ENCODE measurements at places on chromosomes 4 and X.

DNA sequence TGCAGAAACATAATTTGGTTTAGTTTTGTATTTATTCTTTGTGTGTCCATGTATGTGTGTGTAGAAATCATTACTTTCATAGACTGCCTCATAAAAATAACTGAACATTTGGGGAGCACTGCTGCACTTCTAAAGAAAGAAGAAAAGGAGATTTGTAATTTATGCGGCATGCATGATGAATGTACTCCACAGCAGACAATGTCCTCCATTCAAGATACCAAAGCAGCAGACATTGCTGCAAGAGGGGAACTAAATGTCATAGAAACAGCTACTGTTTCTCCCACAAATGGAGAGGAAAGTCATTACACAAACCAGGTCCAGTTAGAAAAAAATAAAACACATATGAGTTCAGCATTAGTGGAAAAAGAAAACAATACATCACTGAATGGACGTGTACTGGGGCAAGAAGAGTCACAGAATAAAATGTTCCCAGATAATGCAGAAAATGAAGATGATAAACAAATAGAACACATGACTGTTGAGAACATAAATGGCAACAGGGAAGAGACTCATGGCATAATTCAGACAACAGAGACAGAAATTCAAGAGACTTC, 2.6 kb downstream of the DTHD1 start:
- DNase-seq, result no peak

DNA sequence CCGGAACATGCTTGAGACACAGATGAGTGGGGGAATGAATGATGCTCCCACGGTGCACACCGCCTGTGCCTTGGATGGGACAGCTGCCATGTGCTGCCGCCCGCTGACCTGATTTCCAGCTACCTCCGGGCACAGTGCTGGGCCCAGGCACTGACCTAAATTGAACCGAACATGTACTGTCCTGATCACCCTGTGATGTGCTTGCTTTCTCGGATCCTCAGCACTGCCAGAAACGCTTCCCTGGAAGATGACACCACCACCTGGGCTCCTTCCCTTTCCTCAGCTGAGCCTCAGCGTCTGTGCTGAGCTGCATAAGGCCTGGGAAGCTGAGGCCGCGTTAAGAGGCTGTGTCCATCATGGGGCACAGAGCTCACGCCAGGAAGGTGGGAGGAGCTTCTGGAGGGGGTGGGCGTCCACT, 39.3 kb upstream of the MXD4 start:
- no peak for DNase-seq

GRCh38 chr4:7031558-7032449, 11.4 kb upstream of the TADA2B start:
- no peak for DNase-seq

DNA sequence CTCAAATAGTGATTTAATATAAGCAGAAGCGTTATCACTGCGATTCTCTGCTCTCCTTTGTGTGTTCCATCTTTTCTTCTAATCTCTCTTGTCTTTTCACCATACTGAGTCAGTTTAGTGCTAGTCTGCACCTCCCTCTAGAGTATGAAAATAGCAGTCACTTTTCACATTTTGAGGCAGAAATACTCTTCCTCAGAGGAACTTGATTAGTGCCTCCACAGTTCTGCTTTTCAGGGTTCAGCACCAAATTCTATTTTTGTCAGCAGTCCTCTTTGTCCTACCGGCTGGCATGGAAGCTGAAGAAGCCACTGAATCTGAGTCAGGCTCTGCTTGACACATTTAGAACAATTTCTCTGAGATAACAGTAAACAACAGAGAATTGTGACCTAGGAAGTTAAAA, 49.7 kb upstream of the ANKRD17 start:
- DNase-seq, result no peak

GRCh38 chrX:103831803-103832544, at the start of gene RAB9B:
Gene RAB9B, minus strand, starts transcription at chrX:103832257. Its CDS starts 6,473 bp downstream, at chrX:103825784.
- DNase-seq, result no peak

DNA sequence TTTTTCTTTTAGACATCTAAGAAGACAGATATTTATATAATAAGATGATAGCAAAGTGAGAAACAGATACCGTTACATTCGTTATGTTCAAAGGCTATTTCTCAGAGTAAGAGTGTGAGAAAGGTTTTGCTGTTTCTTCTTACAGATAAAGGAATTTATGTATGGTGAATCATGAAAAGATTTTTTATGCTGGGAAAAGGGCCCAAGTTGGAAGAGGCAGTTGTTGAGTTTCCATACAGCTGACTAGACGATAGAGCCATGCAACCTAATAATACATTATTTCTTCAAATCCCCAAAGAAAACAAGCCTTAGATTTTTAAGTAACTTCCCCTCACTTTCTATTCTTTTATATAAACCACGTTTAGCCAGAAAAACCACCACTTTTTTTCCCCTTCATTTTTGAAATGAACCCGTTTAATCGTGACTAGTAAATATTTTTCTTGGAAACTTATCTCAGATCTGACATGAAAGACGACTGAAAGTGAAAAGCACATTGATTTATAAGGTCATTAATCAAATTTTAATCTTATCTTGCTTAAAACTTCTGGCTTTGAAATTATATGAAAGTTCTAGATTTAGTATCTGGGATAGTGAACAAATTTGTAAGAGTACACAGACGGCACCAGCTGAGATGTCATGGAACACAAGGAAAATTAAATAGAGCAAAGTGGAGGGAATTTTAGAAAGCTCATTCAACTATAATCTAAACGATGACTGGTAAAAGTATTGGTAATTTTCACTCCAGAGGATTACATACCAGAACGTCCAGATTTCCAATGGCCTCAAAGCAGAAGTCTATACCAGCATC, 10.9 kb downstream of the ADH6 start:
- DNase-seq, result no peak

GRCh38 chrX:136065044-136065671, 79.9 kb downstream of the SLC9A6 start:
- no peak for DNase-seq

DNA sequence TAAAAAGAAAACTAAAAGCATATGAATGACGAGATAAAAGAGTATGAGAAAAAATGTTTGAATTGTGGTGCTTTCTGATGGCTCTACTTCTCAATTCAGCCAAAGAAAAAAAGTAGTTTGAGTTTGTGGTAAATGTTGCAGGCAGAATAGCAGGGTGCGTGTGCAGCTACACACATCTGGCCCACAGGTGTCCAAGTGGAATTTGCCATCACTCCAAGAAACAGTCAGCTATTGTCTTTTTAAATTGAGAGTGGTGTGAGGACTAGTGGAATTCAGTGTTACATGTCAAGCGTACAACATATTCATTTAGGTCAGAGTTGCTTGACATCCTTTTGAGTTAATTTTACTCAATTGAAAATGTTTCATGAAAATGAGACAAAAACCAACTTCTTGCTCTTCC, 424.8 kb upstream of the MAD2L1 start:
- DNase-seq, result no peak
